ENCODE measurements at places on chromosomes 2 and 18.

- DNase-seq: no peak
These were observed 262.6 kb upstream of the THUMPD2 start for GRCh38 chr2:40041422-40042382.

GRCh38 chr18:50006470-50007046, 188.4 kb downstream of the MYO5B start:
- no peak for DNase-seq

GRCh38 chr2:115481842-115482241, 1039.4 kb downstream of the DPP10 start:
- no peak for DNase-seq

DNA sequence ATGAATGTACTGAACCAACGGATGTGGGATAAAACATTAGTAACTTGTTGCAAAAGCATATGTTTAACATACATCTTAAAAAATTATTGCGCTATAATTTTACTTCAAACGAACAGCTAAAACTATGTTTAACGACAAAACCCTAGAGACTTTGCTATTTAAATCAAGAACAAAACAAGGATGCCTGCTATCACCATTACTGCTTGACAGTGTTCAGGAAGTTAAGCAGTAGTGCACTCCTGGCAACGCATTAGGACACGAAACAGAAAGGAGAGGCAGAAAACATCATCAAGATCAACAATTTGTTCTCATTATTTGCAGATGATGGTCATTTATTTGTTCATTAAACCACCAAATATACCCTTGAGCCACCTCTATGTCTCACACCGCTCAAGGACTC, 151.9 kb downstream of the GALNT1 start:
- DNase-seq: no peak

DNA sequence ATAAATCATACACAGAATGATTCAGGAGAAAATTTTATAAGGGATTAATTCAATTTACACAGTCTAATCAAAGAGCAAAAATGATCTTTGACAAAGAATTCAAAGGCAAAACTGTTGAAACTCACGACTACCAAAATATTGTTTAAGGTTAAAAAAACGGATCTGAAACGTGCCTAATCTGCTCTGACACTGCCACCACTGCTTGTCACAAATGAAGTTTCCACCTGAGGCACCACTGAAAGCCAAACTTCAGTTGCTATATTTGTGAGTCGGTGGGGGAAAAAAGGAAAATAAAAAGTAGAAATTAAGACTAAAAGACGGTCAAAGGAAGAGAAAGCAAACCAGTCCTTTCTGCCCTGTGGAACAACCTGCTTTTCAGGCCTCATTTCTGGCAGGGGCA, 140.6 kb upstream of the DNMT3A start:
- no peak for DNase-seq

GRCh38 chr2:38823386-38823785, 45.4 kb downstream of the GEMIN6 start:
- DNase-seq: no peak

GRCh38 chr2:113173542-113174375, at the start of gene PSD4:
Gene PSD4 (plus strand): TSS chr2:113173971. CDS start chr2:113182457, 8,486 bp downstream.
- DNase-seq: no peak

GRCh38 chr2:198146346-198146940, 342.1 kb downstream of the PLCL1 start:
- no peak for DNase-seq

DNA sequence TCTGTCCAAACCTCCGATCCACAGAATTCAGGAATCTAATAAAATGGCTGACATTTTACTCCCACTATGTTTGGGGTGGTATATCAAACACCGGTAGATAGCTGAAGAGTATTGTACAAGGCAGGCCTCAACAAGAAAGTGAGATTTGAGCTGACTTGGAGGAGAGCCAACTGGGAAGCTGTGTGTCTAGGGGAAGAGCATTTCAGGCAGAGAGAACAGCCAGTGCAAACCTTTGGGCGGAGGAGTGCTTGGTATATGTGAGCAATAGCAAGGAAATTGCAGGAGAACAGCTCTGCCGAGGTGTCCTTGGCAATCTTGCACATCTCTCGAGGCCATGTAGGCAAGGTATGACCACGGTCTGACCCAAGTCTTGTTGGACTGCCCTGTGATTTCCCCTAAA, 1.8 kb upstream of the MERTK start:
- DNase-seq: no peak

GRCh38 chr2:240655931-240656886, 26.5 kb downstream of the AQP12B start:
- peak; percentile 15 for DNase-seq

DNA sequence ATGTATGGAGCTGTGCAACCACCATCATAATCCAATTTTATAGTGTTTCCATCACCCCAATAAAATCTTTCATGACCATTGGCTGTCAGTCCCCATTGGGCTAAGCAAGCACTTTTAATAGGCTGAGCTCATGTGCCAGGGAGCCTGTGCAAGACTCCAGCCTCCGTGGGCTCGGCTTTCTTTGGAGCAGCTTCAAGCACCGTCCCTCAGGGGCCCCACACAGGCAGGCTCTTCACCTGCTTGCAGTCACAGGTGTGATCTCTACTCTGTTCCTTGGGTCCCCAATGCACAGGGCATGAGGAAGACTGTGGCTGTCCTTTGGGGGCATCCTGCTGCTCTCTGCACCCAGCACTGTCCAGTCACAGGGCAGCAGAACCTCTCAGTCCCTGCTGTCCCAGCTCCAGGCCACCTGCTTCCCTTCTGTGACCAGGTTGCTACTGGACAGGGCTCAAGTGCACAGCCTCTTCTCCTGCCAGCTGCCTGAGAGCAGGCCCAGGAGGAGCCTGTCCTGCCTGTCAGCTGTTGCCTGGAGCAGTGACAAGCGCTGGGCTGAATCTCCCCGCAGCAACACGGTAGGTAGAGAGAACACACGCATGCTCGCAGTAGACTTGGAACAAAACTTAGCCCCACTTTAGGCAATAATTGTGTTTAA, 40.7 kb upstream of the TMEM131 start:
- DNase-seq: no peak

DNA sequence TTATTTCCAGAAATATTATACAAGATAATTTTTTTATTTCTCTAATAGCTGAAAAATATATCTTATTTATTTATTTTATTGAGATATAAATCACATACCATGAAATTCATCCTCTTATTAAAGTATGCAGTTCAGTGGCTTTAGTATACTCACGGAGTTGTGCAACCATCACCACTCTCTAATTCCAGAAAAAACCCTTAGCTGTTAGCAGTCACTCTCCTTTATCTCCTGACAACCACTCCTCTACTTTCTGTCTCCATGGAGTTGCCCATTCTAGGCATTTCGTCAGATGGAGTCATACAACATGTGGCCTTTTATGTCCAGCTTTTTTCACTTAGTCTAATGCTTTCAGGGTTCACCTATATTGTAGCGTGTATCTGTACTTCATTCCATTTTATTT, 66.5 kb downstream of the TCF7L1 start:
- no peak for DNase-seq

- no peak for DNase-seq
These were observed 333.7 kb upstream of the FANCL start for GRCh38 chr2:58574873-58575272.

DNA sequence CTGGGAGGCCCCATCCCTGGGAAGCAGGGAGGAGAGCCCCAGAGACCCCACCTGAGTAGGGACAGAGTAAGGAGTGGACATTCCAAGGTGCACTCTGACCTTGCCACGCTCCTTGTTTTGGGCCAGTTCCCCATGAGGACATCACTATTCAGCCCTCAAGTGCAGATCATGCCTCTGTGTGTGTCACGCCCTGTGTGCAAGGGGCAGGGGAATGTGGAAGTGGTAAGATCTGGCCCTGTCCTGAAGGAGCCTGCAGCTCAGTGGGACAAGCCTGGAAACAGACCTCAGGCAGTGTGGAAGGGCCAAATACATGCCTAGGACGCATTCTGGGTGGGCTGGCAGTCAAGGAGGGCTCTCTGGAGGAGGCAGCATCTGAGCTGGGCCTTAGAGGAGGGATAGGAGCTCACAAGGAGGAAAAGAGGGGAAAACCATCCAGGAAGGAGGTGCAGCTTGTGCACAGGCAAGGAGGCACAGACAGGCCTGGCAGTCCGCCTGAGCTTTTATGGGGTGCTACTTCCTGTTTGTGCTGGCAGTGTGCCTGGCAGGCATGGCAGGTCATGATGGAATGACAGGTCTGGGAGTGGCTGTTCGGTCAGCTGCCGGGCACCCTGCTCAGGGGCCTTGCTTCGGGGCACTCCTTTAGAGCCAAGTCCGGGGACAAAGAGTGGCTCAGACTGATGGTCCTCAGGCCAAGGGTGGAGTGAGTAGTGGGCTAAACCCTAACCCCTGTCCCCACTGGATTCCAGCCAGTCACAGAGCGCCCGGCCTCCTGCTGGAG, 3.3 kb downstream of the KLHL30 start:
- peak; percentile 26 for DNase-seq

DNA sequence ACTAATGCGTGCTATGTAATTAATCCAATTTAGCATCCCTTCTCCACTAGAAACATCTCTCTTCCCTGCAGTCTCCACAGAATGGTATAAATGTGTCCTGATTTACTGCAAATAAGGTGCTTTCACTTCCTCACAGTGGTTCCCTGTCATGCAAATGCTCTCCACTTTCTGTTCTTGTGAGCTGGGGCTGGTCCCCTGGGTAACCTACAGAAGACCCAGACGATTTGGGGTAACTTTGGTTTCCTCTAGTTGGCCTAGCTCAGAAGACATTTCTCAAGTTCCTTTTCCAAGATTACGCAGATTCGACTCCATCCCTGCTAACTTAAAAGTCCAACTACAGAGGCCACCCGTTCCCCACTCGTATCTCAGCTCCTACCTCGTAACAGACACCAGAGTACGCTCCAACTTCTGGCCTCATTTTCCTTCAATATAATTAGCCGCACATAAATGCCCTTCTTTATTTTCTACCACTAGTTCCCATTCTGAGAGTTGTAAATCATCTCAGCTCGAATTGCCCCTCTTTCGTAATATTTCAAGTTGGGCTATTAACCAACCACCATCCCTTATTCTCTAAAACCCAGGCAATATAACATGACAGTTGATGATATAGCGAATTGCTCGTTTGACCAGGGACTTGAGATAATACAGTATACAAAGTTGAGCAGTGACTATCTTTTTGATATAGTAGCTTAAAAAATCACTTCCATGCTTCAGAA, 28.8 kb upstream of the NEDD4L start:
- no peak for DNase-seq

DNA sequence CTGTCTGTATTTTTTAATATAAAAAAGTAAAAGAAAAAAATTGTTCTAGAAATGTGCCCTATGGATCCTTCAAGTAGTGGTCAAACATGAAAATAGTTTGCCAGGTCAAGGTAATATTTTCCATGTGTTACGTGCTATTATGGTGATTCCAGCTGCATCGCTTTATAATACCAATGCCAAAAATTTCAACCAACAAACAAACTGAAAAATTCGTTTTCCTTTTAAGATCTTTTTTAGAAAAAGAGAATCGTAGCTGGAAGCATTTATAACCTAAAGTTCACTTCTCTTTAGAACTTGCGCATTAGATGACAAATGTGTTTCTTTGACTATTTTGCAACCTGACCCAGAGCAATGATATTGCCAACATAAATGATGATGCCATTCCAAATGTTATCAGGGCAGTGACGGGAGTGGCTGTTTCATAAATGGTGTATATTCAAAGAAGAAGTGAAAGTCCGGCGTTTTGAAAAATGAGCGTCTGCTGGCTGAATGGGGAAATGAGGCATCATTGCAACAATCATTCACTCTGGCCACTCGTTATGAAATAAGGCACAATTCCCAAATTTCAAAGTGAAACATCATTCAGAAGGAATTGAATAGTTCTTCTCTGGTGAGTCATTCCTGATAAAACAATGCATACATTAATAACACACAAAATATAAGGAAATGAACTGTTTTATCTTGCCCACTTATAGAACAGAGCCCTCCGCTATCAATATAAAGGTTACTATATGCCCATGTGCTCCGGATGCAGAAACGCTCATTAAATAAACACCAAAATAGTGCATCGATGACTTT, 297.4 kb downstream of the TGIF1 start:
- DNase-seq: peak; percentile 76

- peak; percentile 3 for DNase-seq
These were observed 90.4 kb downstream of the NUP35 start for GRCh38 chr2:183214680-183215079.

- no peak for DNase-seq
These were observed 303.6 kb upstream of the TFPI start for GRCh38 chr2:187857826-187858225.

DNA sequence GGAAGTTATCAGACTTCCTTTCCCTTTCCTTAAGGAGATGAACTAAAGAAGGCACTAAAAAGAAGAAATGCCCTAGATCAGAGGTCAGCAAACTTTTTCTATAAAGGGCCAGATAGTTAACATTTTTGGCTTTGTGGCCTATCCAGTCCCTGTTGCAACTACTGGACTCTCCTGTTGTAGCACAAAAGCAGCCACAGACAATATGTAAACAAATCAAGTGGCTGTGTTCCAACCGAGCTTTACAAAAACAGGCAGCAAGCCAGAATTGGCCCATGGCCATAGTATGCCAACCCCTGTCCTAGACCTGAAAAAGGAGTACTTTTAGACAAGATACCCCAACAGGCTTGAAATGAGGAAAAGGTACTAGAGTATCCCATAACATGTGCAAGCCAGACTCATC, 10.9 kb downstream of the NHEJ1 start:
- DNase-seq: peak; percentile 35

- no peak for DNase-seq
These were observed 341.5 kb upstream of the PKDCC start for GRCh38 chr2:41706286-41706685.

GRCh38 chr2:48855142-48855541, 99.6 kb upstream of the LHCGR start:
- DNase-seq: no peak

DNA sequence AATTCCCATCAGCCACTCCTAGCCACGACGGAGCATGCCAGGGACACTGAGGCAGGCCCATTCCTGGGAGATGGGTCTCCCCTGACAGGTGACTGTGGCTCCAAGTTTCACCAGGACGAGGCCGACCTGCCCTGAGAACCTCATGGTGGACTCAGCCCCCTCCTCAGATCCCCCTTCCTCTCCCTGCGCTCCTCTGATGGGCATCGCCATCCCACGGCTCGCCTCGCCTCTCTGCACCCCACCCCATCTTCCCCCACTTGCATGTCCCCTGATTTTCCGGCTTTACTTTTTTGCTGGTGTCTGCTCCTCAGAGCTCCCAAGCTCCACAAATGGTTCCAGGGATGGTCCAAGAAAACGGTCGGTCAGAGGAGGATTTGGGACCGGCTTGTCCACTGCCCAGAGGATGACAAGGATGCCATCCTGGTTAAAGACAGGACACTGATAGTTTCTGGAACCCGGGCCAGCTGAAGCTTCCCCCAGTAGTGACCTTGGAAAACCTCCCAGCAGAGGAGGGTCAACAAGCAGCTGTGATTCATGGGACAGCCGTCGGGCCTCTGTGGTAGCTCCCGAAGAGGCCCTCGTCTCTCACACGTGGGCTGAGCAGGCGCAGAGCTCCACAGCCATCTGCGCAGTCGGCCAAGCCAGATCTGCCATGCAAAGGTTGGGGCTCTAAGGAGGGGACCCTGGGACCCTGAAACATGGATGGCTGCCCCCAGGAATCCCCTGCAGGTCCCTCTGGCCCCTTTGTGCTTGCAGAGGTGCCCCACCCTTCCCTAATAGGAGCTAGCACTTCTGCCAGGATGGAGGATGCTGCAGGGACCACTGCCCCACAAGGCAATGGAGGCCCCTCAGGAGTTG, 87.8 kb upstream of the SLC66A3 start:
- DNase-seq: no peak

Data from dermis blood vessel endothelial cell (primary cell).